ENCODE measurements at places on chromosomes 2 and 18.

DNA sequence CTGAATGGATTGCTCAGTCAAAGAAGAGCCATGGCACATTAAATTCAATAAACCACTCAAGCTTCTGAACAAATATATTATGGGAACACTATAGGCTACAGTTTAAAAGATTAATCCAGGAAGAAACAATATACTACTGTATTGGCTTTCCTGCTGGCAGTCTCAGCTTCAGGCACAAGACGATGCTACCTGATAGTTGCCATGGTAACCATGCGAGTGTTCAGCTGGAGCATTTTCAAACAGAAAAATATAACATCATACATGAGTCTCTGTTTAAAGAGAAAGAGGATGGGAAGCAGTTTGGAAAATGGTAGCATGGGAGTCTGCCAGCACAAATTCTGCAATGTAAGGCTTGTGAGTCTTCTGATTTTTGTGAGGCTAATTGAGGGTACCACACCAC, 65.9 kb upstream of the CPO start:
- DNase-seq = no peak

DNA sequence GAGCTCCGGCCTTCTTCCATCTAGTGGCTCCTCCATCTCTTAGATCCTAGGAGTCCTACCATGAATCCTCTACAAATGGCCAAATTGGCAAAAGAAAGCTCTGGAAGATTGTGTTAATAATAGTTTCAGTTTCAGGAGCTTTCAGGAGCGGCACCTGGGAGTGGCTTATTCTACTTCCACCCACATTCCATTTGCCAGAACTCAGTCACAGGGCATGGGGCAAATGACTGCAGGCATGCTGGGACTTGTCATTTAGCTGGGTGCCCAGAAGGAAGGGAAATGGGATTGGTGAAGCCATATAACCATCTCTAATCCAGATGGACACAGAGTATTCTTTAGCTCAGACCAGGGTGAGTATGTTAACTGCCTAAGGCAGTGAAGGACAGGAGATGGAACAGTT, 3.6 kb upstream of the LRATD1 start:
- no peak for DNase-seq

DNA sequence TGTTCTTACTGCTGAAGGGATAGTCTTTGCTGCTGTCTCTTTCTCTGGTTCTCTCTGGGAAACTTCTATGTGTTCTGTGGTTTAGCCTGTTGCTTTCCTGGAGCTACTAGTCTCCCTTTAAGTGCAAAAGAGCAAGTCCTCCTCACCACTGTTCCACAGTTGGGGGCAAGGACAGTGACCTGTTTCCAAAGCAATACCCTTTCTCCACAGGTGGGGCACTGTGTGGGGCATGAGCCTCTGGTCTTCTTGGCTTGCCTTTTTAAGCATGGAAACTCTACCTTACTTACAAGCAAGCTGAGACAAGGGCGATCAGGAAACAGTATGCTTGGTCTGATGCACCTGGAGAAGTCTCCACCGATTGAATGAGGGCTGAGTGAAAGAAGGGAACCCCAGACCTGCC, 156.7 kb downstream of the CPS1 start:
- no peak for DNase-seq

DNA sequence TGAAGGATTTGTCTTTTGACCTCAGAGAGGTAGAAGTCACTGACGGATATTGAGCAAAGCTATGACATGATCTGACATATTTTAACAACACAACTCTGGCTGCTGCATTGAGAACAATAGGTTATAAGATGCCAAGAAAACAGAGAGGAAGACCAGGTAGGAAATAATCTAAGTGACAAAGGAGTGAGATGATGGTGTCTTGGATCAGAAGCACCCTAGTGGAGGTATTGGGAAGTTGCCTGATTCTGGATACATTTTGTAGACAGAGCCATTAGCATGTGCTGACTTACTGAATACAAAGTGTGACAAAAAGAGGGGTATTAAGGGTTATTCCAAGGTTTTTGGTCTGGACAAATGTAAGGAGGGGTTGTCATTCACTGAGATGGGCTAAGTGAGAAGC, 1438.1 kb downstream of the DPP10 start:
- DNase-seq = no peak

DNA sequence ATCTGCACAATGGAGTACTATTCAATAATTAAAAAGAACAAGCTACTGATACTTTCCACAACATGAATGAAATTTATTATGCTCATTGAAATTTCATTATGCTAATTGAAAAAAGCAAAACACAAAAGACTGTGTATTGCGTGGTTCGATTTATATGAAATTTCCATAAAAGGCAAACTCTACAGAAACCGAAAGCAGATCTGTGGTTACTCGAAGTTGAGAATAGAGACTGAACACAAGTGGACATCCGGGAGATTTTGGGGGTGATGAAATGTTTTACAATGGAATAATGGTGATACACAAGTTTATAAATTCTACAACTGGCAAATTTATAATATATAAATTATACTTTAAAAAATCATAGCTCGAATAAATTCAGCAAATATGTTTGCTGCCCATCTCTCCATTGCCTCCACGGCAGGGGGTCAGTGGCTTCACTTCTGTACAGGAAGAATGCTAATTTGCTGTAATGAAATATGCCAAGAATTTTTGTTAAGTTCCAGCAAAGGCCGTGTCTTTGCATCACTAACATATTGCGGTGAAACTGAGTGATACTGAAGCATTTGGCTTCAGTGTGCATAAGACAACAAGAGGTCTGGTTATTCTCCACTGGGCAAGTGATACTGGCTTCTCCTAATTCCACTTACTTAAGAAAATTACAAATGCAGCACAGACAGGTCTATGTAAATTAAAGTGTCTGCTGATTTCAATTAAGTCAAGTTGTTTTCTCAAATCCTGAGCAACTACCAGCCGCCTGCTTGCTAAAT, 96.7 kb downstream of the TMEM163 start:
- DNase-seq = no peak

- DNase-seq = no peak
Measured at GRCh38 chr2:63345285-63345633, 243.0 kb downstream of the WDPCP start.

DNA sequence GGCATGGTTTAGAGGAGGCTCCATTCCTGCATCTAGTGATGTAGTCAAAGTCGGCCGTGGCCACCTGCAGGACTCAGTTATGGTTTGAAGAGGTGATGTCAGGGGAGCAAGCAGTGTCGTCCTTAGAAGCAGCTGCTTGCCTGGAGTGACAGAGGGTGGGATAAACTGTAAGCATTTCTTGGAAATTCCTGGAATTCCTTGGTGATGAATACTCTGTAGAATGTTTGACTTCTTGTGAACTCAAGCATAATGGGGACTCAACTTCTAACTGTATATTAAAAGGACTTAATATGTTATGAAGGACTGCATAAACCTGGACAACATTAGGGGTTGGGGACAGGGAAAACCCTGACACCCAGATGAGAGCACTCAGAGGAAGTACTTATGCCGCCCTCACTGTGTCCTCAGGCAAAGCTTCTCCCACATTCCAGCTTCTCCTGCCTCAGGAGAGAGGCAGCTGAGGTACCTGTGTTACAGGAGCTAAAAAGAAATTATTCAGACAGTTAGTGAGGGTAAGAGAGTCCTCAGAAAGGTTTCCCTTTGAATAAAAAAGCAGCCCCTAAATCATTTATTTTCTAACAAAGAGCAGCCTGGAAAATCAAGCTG, 459.9 kb upstream of the CELF4 start:
- DNase-seq = no peak

GRCh38 chr2:31383471-31384153, 30.9 kb downstream of the XDH start:
- no peak for DNase-seq

- DNase-seq = peak; percentile 77
Measured at GRCh38 chr2:160207804-160208654, 8.0 kb upstream of the ITGB6 start.

- no peak for DNase-seq
Measured at GRCh38 chr18:41482501-41482900, 472.5 kb upstream of the PIK3C3 start.

GRCh38 chr2:8544786-8545694, 136.8 kb upstream of the ID2 start:
- DNase-seq = peak; percentile 9

DNA sequence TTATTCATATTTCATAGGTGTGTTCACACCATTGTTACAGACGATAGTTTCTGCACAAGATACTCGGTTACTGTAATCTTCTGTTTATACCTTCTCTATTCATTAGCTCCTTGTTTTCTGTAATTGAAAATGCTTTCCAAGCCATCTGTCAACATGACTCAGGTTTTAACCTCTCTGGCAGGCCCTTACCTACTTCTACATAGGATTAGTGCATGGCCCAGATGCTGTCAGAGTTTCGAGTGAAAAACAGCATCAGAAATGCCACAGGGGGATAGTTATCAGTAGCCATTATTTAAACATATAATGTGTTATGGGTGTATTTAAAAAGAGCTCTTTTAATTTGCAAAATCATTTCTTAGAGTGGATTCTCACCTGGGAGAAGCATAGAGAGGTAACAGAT, 596.4 kb downstream of the FBXO15 start:
- no peak for DNase-seq

- no peak for DNase-seq
Measured at GRCh38 chr2:72696559-72696958, 129.3 kb downstream of the EXOC6B start.

GRCh38 chr2:44188696-44189095, 20.0 kb downstream of the PPM1B start:
- DNase-seq = no peak

- DNase-seq = no peak
Measured at GRCh38 chr18:76752400-76752799, 70.0 kb upstream of the ZNF236 start.

DNA sequence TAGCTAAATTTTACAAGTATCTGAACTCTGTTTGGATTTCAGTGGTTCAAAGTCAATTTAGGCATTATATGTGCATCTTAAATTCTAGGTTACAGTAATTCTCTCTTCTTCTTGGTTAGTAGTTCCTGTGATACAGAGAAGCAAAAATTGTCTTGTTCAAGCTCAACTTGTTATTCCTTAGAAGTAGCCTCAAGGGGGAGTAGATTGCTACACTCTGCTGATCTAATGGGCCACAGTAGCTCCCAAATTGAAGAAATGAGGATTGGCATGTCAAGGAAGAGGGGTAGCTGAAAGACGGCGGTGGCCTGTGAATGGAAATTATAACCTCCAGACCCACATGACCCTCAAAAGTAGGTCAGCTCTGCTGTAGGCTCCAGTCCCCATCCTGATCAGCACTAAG, 334.7 kb downstream of the HRH4 start:
- DNase-seq = no peak

DNA sequence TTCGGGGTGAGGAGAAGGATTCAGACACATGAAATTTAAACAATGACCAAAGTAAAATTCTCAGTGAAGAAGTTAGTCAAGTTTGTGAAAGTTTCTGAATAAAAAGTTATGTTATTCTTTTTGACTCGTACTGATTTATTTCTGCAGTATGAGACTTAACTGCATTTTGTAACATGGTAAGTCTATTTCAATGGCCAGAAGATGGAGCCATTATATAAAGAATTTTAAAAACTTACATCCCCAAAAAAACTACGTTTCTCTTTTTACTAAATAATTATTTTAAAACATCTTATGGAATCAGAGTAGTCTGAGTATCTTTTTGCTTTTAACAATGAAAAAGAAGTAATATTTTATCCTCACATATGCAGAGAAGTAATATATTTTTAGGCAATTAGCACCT, 51.4 kb upstream of the SCN1A start:
- DNase-seq = no peak

GRCh38 chr2:195756218-195756942, 99.4 kb downstream of the SLC39A10 start:
- no peak for DNase-seq

- no peak for DNase-seq
Measured at GRCh38 chr2:142865924-142866323, 11.5 kb upstream of the KYNU start.

- DNase-seq = no peak
Measured at GRCh38 chr2:1665761-1666505, 78.4 kb downstream of the PXDN start.

- no peak for DNase-seq
Measured at GRCh38 chr2:71777946-71778345, 324.6 kb downstream of the DYSF start.

DNA sequence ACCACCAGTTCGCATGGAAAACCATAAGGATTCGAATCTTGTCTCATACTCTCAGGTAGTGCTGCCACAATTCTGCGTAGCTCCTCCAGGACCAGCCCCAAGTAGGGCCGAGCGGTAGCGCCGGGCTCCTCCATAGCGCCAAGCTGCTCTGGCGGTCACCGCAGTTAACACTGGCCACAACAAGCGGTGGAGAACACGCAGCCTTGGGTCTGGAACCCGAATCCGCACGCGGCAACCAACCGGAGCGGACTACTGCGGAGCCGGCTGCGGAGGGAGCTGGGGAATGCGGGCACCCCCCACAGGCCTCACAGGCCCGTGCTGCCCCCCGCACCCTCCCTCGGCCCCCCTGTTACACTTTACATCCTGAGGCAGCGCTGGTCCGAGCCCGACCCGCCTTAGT, 531.5 kb downstream of the STK39 start:
- DNase-seq = no peak

Data from T1000 (cell line).